ENCODE measurements at places on chromosomes 1 and 21.

DNA sequence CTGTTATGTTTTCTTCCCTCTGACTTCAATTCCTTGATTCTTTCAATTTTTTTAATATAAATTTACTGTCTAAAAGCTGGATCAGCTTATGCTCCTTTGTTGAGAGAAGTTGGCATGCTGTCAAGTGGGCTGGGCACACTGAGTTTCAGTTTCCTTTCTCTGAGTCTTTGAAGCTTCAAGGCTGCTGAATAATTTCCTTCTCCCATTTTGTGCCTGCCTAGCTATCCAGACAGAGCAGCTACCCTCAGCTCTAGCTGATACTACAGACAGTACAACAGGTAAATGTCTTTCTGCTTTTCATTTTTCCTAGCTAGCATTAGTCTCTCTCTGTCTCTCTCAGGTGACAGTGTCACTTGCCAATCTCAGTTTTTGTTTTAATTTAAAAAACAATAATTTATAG lies at the start of gene IFI44:
Gene IFI44 (plus strand): TSS at position 204 of the 400 bp plus-strand sequence. CDS start 365 bp downstream, outside the sequence.
- no peak for DNase-seq

- DNase-seq, result no peak
These were observed 45.6 kb downstream of the IRF2BP2 start for GRCh38 chr1:234564035-234565029.

GRCh38 chr1:68173936-68174737 lies 58.2 kb downstream of the WLS start:
- DNase-seq, result peak; percentile 5

GRCh38 chr1:31717341-31717740 lies 13.5 kb upstream of the COL16A1 start:
- no peak for DNase-seq

DNA sequence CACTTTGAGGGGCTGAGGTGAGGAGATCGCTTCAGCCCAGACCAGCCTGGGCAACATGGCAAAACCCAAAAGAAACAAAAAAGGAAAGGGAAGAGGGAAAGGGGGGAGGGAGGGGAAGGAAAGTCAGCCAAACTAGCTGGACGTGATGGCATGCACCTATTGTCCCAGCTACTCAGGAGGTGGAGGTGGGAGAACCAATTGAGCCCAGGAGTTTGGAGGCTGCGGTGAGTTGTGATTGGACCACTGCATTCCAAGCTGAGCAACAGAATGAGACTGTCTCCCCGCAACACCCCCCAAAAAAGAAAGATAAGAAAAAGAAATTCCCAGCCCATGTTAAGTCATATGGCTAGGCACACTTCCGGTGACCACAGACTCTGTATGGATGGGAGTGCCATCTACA lies 128.4 kb downstream of the PTPN14 start:
- DNase-seq, result no peak

DNA sequence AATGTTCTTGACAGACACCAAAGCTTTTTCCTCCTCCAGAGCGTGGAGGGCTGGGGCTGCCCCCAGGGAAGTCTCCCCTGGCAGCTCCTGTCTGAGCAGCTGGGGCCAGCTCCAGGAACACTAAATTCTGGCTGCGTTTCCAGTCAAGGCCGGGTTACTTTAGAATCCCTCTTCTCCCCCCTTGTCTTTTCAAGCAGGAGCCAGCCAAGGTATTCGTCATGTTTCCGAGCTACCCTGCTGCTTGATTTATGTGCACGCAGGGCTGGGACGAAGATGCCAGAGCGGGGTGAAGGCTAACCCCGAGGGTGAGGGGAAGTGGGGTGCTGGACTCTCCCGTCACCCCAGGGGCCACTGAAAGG lies 68.1 kb upstream of the ANGPTL1 start:
- no peak for DNase-seq

- DNase-seq, result no peak
These were observed 40.2 kb upstream of the KIF1B start for GRCh38 chr1:10170239-10170574.

DNA sequence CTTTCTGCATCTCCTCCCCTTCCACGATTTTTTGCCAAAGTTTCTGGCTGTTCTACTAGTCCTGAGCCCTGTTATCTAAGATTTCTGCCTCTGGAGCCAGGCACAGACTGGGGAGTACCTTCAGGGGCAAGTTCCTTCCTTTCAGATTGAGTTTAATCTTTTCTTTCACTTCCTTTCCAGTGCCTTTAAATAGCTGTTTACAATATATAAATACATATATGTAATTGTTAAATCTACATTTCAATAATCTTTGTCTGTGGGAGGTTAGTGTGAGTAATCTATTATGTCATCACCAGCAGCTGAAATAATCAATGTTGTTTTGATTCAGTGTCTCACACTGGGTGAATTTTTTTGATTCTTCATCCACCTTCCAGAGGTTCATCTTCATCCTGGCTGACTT lies 31.8 kb downstream of the DIPK1A start:
- DNase-seq, result no peak

- DNase-seq, result no peak
These were observed 675.5 kb upstream of the CXADR start for GRCh38 chr21:16837321-16837720.

DNA sequence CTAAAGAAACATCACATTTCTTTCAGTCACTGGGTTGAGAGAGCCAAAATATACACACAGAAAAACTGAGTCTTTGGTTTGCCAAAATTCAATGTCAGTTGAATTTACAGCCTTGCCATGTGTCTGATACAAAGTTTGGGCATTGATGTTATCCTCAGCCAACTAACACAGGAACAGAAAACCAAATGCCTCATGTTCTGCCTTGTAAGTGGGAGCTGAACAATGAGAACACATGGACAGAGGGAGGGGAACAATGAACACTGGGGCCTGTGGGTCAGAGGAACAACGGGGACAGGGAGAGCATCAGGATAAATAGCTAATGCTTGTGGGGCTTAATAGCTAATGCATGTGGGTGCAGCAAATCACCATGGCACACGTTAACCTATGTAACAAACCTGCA lies 39.6 kb upstream of the C21orf91 start:
- no peak for DNase-seq

DNA sequence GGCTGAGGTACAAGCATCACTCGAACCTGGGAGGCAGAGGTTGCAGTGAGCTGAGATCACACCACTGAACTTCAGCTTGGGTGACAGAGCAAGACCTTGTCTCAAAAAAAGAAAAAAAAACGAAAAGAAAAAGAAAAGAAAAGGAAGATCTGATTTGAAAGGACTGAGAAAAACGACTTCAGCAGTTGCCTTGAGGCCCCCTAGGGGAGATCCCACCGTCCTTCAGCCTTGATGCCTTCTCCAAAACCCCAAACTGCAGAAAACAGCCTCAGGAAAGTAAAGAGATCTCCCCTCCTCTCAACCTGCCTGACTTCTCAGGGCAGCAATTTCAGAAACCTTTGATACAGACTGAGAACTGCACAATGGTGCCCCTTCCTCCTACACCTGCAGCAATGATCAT lies 50.9 kb upstream of the BCAR3 start:
- DNase-seq, result no peak

DNA sequence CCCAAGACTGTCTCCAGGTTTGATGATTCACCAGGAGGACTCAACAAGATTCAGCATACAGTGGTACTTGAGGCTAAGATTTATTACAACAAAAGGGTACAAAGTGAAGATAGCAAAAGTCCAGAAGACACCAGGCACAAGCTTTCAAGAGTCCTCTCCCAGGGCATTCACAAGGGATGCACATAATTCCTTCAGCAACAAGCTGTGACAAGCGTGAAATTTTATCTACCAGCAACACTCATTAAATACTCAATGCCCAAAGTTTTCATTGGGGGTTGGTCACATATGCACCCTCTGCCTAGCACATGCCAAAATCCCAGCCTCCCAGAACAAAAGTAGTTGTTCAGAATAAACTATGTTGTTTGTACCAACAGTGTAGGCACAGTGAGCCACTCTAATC lies 62.3 kb downstream of the PRKACB start:
- DNase-seq, result no peak

GRCh38 chr1:221437171-221437570 lies 304.7 kb downstream of the DUSP10 start:
- DNase-seq, result no peak

DNA sequence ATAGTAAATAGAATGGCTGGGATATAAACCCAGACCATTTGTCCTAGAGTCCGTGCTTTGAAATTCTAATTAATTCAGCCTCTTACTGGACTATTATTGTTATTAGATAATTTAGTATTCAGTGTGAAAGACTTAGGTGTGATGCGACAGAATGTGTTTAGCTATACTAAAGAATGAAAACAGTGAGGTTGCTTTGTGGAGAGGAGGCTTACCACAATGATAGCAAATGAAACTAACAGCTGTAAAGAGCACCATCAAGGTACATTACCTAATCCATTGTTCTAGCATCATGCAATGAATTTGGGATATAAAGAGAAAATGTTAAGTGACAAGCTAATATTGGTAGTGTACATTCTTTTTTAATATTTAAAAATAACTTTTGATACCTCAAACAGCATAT lies 911.1 kb downstream of the KCNT2 start:
- no peak for DNase-seq

DNA sequence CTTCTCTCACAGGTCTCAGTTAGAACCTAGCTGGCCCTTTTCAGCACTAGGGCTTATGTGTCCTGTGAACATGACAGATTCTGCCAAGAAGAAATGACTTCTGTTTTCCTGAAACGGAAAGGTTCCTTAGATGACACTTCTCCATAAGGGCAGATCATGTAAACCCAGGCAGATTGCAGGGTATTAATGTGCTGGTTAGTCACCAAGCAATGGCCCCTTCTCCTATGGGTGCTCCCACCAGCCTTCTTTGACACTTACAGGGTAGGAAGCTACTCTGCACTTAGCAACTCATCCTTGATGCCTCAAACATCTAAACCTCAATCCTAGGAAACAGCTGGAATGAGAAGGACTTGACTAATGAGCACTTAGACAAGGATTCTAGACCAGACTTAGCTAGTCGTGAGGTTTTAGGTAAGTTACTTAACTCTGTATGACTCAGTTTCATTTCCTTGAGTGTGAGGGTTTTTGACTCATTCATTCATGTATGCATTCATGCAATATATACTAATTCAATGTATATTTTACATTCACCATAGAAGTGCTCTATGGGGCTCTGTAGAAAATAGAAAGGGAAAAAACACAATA lies 74.1 kb upstream of the PLXNA2 start:
- no peak for DNase-seq

- no peak for DNase-seq
These were observed 8.7 kb downstream of the CAPN2 start for GRCh38 chr1:223720971-223721591.

DNA sequence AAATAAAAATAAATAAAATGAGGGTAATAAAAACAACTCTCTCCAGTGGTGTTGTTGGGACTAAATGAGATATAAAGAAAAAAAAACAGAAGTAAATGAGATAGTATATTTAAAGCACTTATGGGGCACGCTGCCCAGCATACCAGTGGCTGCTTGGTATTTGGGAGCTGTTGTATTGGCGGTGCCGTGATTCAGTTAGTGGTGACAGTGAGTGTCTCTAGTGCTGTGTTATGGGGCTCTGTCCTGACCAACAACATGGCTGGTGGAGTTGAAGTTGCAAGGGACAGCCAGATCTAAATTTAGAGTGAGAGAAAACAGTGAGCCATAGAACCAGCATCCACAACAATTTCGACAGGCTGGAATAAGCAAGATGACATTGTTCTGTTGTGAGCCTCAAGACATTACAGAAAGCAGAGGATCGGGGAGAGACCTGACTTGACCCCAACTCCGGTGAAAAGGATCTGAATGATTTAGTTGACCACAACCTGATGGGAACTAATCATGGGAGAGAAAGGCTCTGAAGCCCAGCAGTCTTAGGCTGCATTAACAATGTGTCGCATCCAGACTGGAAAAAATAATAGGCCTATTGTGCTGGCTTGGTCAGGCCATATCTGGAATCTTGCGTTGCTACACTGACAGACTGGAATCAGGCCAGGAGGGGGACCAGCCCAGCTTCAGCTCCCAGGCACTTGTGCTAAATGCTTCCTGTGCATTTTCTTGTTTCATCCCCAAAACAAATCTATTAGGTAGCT lies 2.4 kb upstream of the MFSD2A start:
- DNase-seq, result no peak

DNA sequence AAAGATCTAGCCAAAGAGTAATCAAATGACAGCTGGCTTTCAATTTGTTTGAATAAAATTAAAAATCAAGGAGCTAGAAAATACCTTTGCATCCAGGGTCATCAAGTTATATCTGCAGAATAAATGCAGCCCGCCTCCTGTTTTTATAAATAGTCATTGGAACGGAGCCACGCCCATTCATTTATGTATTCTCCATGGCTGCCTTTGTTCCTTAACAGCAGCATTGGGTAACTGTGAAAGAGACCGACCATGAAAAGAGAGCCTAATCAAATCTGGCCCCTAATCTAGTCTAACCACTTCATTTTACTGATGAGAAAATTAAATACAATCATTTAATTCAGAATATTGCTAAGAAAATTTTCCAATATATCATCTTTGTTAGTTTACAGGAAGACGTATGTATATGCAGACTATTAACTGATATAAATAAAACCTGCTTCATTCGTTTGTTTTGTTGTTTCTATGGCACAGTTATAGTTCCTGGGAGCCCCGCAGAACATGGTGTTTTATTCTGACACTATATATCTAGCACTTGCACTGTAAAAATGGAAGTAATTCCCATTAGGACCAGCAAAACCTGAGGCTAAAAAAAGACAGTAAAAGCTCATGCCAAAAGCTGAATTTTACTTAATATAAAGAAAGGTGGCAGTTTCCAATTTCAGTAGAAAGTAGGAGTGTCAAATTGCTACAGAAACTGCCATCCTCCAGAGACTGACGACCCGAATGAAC lies 111.8 kb upstream of the PALMD start:
- peak; percentile 1 for DNase-seq

DNA sequence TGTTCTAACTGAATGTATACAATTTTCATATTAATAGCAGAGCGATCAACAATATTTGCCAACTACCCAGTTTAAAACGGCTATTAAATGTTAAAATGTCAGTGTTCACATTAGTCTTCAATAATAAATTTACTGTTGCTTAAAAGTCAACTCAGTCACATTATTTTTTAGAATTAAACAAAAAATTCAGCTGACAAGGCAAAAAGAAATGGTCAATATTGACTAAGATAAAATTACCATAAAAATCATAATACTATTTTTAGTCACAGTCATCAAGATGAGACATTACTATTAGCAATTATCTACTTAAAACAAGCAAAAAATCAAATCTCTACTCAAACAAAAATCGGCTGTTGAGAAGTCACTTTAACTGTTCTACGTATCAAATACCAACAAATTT lies 1.5 kb downstream of the ANKRD13C start:
- DNase-seq, result no peak

- no peak for DNase-seq
These were observed 49.0 kb downstream of the KCNN3 start for GRCh38 chr1:154821083-154821482.

GRCh38 chr1:189323091-189323490 lies 1154.6 kb downstream of the BRINP3 start:
- DNase-seq, result no peak

GRCh38 chr1:31111290-31111951 lies 45.9 kb upstream of the PUM1 start:
- DNase-seq, result no peak

DNA sequence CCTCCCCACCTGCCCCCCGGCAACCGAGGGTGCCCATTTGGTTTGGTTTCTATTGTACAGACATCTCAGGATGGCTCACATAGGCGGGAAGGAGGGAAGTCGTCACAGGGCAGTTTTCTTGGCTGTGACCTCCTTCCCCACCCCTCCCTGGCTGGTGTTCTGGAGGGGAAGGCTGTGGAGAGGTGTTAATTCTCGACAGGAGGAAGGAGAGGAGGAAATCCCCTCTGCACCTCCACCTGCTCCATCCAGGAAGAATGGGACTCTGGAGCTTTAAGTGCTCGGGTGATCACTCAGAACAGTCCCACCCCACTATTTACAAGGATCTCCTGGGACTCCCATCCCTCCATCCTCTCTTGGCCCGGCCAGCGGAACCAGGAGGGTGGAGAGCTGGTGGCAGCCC lies 7.6 kb downstream of the MEX3A start:
- no peak for DNase-seq

- DNase-seq, result no peak
These were observed 121.2 kb downstream of the PTPN14 start for GRCh38 chr1:214429951-214430770.
